Activated T-helper 9 cell treated with anti-CD3 and anti-CD28 coated beads, Interleukin-2, amount 50 U/mL, for 16 hours (primary cell): ENCODE measurements at places on chromosomes 2 and 18.

GRCh38 chr2:20125164-20125563, 73.7 kb upstream of the LAPTM4A start:
- no peak for DNase-seq

GRCh38 chr2:1750933-1751766, 6.8 kb upstream of the PXDN start:
- DNase-seq = no peak

GRCh38 chr18:61832858-61833257, 59.9 kb downstream of the RNF152 start:
- no peak for DNase-seq

DNA sequence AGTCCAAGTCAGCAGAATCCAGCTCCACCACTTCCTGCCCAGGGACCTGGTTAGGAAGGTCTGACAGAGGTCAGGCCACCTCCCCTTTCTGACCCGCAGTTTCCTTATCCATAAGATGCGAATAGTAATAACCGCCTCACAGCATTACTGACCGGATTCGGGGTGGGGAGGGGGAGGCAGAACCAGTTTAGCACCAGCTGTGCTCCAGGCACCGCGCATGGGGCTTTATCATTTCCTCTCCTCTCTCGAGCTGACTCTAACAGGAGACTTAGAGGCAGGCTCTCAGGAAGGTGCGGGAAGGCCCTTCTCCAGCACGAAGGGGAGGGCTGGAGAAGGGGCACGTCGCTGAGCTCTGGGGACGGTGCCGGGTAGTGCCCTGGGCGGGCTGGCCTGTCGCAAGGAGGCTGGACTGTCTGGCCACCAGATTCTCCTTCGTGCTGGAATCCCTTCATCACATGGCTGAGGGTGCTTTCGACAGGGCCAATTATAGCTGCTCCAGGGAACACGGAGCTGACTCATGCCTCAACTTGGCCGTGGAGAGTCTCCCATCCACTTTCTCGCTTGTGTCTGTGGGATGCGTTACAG, 5.7 kb downstream of the EHD3 start:
- no peak for DNase-seq

DNA sequence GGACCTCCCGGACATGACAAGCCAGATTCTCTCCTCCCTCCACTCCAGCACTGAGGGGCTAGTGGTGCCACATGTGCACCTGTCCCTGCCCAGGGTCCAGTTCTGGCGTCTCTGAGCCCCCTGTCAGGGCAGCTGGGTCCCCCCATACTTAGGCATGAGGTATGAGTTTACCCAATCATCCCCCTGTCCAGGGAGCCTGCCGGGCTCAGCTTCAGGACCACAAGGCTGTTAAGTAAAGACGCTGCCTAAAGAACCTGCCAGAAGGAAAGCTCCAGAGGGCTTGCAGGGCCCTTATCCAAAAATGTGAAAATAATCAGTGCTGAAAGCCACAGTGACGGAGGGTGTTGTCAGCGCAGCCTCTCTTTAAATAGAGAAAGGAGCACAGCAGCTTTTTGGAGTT, 40.0 kb downstream of the SH3BP4 start:
- DNase-seq = no peak

DNA sequence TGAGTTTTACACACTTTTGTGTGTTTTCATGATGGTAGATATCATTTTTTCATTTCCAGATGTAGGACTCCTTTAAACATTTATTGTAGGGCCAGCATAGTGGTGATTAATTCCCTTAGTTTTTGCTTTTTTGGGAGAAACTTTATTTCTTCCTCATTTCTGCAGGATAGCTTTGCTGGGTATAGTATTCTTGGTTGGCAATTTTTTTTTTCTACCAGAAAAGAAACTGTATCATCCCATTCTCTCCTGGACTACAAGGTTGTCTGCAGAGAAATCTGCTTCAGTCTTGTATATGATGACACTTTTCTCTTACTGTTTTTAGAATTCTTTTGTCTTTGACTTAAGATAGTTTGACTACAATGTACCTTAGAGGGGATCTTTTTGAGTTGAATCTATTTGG, 37.8 kb upstream of the RHOB start:
- DNase-seq = no peak

DNA sequence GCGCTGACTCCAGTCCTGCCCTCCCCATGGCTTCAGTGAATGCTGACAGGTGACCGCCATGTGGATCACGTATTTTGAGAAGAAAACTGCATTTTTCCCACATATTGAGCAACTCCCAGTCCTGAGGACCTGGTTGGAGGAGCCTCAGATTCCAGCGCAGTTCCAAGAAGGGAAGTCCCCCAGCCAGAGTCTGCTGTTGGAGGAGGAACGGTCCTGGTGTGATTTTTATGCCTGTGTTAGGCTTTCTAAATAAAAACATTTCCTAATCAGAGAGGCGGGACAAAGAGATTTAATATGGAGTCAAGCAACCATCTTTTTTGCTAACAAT, 32.3 kb upstream of the COL6A3 start:
- DNase-seq = no peak

GRCh38 chr2:218748741-218749441, 33.1 kb upstream of the CYP27A1 start:
- no peak for DNase-seq

DNA sequence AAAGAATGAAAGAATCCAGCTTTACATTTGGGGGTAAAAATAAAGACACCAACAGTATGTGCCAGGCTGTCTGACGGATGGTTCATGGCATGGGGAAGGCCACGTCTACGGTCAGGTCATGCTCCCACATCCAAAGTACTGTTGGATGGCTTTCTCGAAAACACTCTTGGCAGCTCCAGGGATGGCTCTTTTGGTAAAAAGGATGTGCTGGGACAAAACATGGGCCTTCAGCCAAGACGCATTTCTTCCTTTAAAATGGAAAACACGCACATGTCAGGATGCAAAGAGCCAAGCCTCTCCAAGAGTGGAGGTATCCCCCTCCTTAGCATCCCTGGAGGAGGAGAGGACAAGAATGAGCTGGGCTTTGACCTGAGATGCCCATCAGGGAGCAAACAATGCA, 376.5 kb upstream of the KLHL29 start:
- DNase-seq = no peak

DNA sequence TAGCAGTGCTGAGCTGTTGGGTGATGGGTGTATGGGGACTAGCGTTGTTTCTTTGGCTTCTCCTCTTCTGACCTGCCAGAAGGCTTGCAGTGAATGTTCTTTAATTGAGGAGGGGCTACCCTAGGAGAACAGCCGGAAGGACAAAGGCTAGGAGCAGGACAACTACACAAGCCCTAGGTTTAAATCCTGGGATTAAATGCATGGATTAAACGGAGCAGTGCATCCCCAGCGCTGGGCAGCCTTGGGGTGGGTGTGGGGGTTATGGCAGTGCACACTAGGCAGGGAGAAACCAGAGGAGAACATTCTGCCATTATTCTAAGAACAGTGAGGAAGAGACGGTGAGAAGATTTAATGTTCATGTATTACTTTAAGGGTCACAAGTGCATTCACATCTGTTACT, 86.4 kb upstream of the MCFD2 start:
- DNase-seq = no peak

DNA sequence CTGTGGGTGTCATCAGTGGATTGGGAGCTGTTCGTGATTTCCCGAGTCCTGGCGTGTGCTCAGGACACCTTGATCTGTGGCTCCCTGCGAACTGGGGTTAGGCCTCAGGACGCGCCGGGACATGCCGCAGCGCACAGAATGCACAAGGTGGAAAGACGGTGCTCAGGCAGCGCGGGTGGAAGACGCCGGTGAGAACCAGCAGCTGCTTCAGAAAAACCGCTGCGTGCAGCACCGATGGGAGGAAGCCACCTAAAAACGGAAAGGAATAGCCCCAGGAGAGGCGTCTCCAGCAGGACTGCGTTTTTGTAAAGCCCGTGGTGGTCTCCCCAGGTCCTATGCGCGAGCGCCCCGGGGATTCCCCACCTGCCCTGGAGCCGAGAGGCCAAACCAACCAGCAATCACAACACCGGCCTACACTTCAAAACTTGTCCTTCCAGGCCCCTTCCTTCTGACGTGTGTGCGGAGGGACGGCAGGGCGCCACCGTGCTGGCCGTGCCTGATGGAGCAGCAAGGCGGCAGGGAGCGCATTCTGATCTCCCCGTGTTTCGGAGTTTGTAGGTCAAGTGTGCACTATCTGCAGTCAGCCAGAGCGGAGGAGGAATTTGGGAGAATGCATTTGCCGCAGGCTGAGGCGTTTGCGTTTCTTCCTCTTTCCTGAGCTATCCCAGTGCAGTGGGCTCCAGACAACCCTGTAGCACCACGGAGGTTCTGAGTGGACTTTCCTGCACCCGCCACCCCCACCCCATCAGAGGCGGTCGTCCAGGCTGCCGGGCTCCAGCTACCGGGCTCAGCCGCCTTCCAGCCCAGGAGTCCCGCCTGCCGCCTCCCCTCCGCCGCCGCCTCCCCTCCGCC, 32.2 kb downstream of the RTP5 start:
- no peak for DNase-seq

DNA sequence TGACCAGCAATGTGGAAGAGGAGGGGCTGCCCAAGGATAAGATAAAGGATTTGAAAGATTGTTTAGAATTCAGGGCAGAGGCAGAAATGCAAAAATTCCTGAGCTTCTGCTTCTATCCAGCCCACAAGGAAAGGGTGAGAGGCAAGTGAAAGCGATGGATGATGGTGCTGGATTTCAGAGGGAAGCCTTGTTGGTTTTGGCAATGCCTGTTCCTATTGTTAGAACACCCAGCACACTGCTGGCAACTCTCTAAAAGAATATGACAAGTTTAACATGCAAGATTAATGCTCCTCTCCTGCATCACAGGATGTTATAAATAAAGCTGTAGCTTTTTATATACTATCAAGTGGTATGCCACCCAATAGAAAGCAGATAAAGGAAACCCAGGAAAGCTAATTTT, 92.6 kb downstream of the ZNF385B start:
- no peak for DNase-seq
